ENCODE measurements at places on chromosomes 16 and 17.

- DNase-seq = no peak
Observed at GRCh38 chr16:3157229-3158025, 22.6 kb downstream of the ZNF213 start.

DNA sequence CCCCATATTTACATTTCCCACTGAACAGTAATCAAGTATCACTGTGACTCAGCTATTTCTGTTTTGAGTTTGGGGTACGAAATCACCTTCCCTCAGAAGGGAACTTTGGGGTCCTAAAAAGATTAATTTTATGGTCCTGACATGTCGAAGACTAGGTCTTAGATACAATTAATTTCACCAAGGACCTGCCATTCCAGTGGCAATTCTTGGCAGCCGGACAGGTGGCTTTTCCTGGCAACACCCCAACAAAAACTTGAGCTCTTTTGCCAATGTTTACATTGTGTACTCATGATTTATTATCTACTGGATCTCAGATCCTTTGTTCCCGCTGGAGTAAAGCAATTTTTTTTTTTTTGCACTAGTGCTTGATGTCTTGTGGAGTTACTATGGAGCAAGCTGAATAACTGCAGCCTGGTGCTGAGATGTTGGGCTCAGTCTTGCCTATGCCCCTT, 14.4 kb downstream of the SLFN5 start:
- DNase-seq = no peak

DNA sequence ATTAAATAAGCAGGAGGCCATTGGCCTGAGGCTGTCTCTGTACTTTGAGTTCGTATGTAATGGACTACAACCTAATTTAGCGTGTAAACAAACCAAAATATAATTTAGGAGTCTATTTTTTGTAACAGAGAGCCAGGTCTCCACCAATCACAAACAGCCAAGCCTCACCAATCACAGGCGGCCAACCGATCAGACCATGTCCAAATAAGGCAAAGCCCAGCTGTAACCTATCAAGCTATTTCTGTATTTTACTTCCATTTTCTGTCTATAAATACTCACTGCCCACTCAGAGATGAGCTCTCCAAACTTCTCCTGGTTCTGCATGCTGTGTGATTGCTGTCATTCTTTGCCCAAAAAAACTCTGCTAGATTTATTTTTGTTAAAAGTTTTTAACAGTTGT, 322.7 kb downstream of the NPIPA8 start:
- no peak for DNase-seq

GRCh38 chr17:43608313-43608712, 53.4 kb downstream of the MEOX1 start:
- DNase-seq = peak; percentile 48

GRCh38 chr17:68710035-68710780, 109.0 kb upstream of the FAM20A start:
- DNase-seq = no peak

GRCh38 chr16:23420011-23420410, 33.0 kb downstream of the COG7 start:
- no peak for DNase-seq

GRCh38 chr16:30349675-30350074, 5.4 kb downstream of the CD2BP2 start:
- DNase-seq = no peak

DNA sequence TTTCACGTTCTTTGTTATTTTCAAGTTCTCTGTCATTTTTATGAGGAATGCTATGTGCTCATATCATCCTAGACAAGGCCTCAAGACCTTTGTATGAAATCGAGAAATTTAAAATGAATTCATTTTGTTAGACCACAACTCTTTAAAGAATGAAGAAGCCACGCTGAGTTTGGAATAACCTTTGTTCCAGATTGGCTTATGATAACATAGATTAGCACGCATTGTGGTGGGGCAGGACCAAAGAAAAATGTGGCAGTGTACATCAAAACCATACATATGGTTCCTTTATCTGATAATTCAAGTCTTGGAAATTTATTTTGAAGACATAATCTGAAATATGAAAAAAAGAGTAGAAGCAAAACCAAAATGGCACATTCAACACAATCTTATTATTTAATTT, 2.2 kb downstream of the HSD17B2 start:
- no peak for DNase-seq

DNA sequence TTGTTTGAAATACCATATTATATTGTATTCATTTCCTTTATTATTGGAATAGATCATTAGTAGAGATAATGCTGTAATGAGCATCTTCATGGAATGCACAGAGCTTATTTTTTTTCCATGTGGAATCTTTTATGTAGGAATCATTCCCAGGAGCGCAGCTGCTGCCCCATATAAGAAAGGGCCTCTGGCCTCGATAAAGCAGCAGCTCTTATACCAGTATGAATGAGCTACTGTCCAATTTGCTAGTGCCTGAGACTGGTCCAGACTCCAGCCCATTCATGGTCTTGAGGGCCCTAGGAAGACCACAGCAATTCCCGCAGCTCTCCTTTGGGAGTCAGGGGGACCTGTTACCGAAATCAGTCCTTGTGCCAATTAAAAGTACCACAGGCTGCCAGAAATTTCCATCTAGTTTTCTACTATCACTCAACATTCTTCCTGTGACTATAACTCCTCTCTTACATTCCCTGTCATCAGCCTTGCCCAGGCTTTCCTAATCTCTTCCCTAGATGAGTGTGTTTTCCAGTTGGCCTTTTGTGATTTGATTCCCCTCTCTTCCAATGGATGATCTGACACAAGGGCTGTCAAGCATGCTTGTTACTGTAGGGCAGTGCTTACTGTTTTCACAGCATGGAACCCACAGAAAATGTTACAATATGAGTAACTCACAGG, 1.9 kb downstream of the ZNF843 start:
- DNase-seq = no peak

- no peak for DNase-seq
Observed at GRCh38 chr16:307691-308312, 24.8 kb downstream of the PDIA2 start.

DNA sequence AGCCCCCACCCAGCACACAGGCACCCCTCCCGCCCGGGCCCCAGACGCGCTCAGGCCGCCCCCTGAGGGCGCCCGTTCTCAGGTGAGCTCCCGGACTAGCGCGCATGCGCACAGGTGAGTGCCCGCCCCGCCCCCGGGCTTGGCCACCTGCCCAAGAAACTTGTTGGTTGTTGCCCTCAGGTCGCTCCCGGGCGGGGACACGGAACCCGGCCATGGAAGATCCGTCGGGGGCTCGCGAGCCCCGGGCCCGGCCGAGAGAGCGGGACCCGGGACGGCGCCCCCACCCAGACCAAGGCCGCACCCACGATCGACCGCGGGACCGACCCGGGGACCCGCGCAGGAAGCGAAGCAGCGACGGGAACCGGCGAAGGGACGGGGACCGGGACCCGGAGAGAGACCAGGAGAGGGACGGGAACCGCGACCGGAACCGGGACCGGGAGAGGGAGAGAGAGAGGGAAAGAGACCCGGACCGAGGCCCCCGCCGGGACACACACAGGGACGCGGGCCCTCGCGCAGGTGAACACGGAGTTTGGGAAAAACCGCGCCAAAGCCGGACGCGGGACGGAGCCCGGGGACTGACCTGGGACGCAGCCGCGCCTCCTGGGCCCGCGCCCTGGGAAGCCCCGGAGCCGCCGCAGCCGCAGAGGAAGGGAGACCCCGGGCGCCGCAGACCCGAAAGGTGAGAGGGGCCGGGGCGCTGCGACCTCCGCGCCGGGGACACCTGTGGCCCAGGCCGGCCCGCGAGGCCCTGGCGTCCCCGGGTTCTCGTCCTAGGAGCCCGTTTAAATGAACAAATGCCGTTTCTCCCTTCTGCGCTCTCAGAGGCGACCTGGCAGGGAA, at the start of gene MARVELD3:
Gene MARVELD3, plus strand, starts transcription at position 167 of the 840 bp plus-strand sequence. Its CDS starts 46 bp downstream, at position 213.
- no peak for DNase-seq

All from stimulated activated CD4-positive, alpha-beta T cell treated with anti-CD3 and anti-CD28 coated beads, Interleukin-12 subunit alpha, Interleukin-12 subunit beta, amount 100 ng/mL, for 24 hours (primary cell).